Femur (tissue), 1 donor: ENCODE measurements at places on chromosomes 6 and 20.

DNA sequence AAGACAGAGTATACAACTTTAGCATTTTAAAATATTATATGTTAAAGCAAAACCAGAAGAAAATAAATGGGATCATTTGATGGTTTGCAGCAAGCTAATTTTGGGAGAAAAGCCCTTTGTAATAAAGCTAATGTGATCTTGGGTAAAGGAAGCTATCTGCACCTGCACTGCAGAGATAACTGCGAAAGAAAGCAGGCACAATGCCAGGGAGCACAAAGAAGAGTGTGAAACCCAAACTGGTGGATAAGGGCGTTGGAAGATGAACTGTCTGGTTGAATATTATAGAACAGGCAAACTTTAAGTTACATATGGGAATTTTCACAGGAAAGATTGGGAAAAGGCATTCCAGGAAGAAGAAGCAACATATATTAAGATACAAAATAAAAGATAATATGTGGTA, 179.2 kb upstream of the KHDRBS2 start:
- no peak for DNase-seq

DNA sequence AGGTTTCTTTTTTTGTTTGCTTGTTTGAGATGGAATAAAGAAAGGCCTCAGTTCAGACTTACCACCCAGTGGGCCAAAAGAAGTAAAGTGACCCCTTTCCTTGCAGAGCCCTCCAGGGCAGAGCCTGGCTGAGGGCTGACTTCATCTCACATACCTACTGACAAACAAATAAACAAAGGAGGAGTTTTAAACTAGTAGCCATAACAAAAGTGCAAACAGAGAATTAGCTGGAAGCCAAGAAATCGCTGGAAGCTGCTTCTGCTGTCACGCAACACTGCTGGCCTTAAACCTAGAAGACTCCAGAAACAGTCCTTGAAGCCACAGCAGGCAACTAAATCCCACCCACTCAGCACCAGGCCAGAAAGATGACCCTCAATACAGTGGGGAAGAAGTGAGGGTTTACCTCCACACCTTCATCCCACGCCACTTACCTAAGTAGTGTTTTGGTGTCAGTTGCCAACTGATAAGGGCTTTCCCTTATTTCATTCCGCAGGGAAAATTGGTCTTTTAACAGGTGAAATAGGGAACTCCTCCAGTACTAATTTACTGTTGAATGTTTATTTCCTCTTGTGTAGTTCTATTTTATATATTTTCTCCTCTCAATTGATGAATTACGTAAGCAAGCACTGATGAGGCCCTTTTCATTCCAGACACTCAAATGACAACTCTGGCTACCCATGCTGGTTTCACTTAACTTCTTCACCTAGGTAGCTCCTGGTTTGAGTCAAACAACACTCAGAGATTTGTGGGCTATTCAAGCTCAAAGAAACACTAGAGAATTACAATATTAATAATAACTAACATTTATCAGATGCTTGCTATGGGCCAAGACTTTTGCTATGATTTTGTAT, 46.2 kb downstream of the EDN1 start:
- DNase-seq: no peak

DNA sequence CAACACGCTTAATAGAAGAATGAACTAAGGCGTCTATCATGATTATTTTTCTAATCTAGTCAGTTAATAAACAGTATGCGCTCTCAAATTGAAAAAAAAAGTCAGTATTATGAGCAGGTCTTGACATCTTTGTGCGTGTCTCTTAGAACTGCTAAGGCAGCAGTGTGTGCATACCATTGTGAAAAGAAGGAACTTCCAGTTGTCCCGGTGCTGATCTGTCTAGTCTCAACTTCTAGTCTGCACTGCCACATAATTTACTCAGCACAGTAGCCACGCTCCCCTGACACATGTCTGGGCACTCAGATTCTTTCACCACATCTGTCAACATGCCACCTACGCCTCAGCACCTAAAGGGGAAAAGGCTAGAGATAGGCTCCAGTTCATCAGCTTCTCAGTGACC, 61.1 kb upstream of the SPDEF start:
- DNase-seq: no peak

GRCh38 chr20:25553819-25554296, 31.5 kb downstream of the NINL start:
- DNase-seq: peak; percentile 60

- DNase-seq: no peak
Measured at GRCh38 chr6:149544646-149545257, 1.1 kb downstream of the PPIL4 start.

DNA sequence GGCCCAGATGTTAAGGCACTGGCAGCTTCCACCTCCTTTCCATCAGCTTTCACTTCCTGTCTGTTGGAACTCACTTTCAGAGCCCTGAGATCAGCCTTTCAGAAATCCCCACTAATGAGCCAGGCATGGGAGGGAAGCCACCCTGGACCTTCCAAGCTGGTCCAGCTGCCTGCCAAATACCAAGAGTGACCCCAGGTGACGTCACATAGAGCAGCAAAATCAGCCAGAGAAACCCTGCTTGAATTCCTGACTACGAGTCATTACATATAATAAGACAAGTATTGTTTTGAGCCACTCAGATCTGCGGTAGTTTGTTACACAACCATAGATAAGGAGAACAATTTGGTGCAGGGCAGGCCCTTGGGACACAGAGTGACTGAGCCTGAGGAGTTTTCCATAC, 556.0 kb upstream of the JAG1 start:
- DNase-seq: peak; percentile 46

GRCh38 chr6:47157653-47158219, 115.6 kb upstream of the ADGRF1 start:
- no peak for DNase-seq

GRCh38 chr20:38012332-38012731, 20.9 kb downstream of the TTI1 start:
- DNase-seq: no peak

DNA sequence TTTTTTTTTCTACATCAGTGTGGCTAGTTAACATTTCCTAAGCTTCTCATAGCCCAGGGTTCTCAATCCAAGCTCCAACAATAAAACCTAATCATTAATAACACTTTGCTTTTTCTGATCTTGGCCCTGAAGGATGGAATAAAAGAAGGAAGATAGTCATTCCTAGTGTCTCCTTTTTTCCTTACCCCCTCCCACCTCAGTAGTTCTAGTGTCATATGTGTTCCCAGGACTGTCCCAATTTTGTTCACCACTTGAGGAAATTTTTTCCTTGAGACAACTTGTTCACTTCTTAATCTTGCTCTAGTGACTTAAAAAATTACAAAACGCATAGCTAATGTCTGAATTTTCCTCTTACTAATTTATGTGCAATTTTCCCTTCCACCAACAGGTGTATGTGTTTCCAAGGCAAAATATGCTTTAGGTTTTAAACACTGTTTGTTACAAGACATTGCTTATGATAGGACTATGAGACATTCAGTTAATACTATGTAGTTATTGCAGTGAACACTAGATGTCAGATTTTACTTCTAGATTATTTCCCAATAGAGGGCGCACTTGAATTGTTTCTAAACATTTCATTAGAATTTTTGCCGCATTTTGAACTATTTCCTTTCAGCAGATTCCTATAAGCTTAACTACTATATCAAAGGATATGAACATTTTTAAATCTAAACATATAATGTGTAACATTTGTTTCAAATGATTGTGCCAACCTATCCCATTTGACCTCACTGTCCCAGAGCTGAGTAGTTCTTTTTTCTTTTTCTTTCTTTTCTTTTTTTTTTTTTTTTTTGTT, 18.5 kb upstream of the C6orf141 start:
- DNase-seq: no peak

DNA sequence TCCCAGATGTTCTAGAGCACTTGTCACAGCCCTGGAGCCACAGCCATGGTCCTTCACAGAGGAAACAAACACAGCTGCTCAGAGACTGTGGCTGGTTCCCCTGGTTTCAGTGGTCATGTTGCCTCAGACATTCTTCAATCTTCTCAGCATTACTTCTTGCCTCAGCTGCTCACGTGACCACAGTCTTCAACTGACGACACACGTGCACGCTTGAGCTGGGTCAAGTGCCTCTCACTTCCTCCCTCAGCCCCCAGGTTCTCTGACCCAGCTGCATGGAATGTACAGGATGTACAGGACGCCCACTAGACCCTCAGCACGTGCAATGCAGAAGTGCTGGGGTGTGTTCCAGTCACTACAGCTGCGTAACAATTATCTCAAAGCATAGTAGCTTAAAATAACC, 159.8 kb upstream of the GGTLC1 start:
- no peak for DNase-seq

DNA sequence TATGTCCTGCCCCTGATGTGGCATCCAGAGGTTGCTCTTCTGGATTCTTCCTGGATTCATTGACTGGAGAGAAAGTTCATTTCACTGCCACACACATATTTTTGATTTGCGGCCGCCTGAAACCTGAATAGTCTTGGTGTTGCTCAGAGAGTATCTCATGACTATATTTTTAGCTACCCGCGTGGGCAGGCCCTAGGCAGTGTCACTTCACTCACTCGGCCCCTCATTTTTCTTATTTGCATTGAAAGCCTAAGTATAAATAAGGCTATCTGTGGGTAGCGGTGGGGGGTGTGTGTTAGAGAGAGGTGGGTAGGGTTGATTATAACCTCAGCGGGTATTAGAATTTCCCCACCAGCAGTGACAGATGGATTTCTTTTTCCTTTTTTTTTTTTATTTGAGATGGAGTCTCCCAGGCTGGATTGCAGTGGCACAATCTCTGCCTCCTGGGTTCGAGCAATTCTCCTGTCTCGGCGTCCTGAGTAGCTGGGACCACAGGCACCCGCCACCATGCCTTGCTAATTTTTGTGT, 113.5 kb downstream of the JARID2 start:
- DNase-seq: peak; percentile 35

DNA sequence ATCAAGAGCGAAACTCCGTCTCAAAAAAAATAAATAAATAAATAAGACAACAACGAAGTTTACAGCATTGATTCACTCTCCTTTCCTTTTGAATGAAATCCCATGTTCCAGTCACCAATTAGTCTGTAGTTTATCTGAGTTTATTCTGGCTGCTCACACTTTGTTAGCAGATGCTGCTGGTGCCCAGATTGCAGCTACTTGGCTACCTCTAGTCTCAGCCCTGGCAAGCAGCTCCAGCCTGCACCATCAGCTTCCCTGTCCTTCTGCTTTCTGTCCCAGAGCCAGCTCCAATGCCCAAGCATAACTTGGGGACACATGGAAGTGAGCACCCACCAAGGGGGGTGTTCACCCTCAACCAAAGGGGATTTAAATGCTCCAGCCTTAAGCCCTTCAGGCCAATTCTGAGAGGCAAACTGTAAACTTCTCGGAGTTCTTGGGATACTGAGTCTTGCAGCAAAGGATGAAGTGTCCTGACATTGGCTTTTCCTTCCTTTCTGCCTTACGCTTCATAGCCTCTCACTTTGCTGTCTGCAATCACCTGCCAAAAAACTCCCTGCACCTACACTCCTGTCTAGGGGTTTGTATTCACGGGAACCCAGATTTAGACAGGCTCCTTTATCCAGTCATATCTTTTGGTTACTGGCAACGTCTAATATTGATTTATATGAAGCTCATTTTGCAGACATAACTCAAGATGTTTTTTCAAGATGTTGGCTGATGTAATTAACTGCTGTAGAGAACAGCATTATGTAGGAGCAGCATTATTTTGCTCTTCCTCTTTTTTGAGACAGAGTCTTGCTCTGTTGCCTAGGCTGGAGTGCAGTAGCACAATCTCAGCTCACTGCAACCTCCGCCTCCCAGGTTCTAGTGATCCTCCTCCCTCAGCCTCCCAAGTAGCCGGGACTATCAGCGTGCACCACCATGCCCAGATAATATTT, 9.8 kb upstream of the TASP1 start:
- DNase-seq: no peak

DNA sequence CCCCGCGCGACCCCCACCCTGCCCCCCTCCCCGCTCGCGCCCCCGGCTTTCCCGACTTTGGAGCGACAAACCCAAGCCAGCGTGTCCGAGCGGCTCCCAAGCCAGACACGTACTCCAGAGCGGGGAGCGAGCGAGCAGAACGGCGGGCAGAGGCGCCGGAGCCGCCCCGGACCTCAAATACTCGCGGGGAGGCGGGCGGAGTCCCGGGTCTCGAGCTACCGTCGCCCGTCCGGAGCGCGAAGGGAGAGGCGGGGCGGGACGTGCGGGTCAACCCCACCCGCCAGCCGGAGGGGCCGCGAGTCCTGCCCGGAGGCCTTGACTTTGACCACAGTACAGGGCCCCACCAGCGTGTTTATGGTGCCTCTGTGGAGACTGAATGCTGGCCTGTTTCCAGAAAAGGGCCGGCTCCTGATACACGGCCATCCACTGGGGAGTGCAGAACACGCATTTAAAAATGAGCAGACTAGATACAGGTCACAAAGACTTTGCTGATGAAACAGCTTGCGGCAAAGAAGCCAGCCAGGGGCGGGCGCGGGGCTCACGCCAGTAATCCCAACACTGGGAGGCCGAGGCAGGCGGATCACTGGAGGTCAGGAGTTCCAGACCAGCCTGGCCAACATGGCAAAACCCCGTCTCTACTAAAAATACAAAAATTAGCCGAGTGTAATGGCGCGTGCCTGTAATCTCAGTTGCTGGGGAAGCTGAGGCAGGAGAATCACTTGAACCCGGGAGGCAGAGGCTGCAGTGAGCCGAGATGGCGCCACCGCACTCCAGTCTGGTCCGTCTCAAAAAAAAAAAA, at the start of gene SERPINB6:
Gene SERPINB6, minus strand, starts transcription at position 148 of the 799 bp plus-strand sequence. CDS start 12,235 bp downstream, outside the sequence.
- peak; percentile 87 for DNase-seq

DNA sequence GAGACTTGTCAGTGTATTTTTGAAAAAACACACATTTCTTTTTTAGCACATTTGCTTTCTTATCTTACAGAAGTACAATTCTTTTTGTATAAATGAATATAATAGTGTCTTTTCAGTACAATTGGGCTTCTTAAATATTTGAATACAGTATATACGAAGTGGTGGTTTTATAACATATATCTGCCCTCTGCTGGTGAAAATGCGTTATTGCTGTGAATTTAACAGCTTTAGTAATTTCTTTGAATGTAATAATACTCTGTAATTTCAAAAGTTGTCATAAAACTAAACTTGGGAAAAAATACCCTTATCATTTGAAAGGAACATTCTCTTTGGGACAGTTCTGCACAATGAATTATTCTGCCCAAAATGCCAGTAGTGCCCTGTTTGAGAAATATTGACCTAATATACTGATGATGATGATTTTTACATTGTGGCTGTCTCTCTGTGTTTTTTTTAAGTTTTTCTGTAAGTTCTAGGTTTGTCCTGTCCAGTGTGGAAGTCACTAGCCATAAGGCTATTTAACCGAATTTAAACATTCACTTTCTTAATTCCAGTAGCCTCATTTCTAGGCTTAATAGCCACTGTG, 19.0 kb downstream of the SMAP1 start:
- DNase-seq: no peak

DNA sequence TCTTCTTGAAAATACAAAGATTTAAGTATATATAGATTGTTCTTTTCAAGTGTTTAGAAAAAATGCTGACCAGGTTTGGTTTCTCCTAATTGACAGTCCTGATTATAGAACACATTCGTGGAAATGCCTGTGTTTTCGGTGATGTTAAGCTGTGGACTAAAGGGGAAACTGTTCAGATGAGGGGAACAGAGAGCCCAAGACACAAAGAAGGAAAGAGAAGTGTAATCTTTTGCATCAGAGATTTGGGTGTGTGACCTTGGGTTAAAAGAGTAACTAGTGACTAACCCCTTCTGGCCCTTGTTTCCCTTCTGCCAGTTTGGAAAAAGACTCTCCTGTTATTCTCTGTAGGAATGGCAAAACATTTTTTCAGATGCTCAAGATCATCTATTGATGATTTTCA, 331.3 kb downstream of the RIMS1 start:
- DNase-seq: no peak
